Umbilical cord (tissue), 2 donors: ENCODE measurements at places on chromosomes 12 and 14. TPM values are rescaled to one million over a fixed set of nuclear protein-coding genes. Genes with fewer than 3 reads are reported as not detected.

PIP4P1 gene
- total RNA-seq: 6.5 TPM

HRK gene
- total RNA-seq: 0.96 TPM

KLRC3 gene
- not detected for total RNA-seq

FOS gene
- total RNA-seq: 1,307 TPM

DTX1 gene
- total RNA-seq: 2.9 TPM

C12orf56 gene
- total RNA-seq: 5.1 TPM

DDN gene
- total RNA-seq: 5.5 TPM

SLC2A14 gene
- total RNA-seq: 4.3 TPM

NANOG gene
- total RNA-seq: 0.24 TPM

TMEM116 gene
- 31.8 TPM for total RNA-seq

PGF gene
- 9.4 TPM for total RNA-seq

TAS2R50 gene
- 5.8 TPM for total RNA-seq

TCL1B gene
- total RNA-seq: 4.1 TPM

FLRT2 gene
- total RNA-seq: 59.2 TPM

NELL2 gene
- total RNA-seq: 11.1 TPM

CMKLR1 gene
- 79.0 TPM for total RNA-seq
